Neural progenitor cell (in vitro differentiated cells): ENCODE measurements at places on chromosomes 16 and 17. TPM values are rescaled to one million over a fixed set of nuclear protein-coding genes. Genes with fewer than 3 reads are reported as not detected.

GRCh38 chr16:65414284-65414984 lies 292.6 kb upstream of the CDH11 start:
- no peaks in the 10 kb centered on the region for H3K27me3 ChIP-seq
- no peaks in the 10 kb centered on the region for H3K4me1 ChIP-seq
- no peak overlapping the region for H3K27ac ChIP-seq
- H3K36me3 ChIP-seq, result no peaks in the 10 kb centered on the region

DNA sequence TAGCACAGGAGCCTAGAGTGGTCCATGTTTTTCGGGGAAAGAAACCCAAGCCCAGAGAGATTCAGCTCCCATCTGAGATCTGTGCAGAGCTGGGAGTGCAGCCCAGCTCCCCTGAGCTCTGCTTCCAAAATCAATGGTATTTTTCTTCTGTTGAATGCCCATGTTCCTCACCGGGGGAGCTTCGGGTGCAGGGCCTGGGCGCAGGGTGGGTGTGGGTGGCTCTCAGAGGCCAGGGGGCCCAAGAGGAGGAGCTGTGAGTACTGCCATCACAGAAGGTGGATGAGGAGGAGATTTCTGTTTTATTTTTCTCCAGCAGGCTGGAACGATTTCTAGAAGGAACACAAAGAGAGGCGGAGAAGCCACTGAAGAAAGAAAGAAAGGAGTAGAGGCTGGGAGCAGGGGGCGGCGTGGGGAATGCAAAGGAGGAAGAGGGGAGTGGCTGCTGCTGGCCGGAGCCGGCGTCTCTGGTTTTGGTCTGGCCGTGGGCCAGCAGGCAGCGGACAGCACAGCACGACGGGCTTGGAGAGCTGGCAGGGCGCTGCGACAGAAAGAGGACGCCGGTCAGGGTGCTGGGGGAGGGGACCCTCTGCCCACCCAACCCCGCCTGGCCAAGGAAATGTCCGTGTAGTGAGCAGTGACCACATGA lies 76.2 kb upstream of the KSR1 start:
- H3K4me1 ChIP-seq, result peaks cover 11% of the 10 kb centered on the region
- peak; percentile 77 for DNase-seq
- H3K27ac ChIP-seq, result no peak overlapping the region
- H3K27me3 ChIP-seq, result no peaks in the 10 kb centered on the region
- H3K36me3 ChIP-seq, result no peaks in the 10 kb centered on the region

- no peak overlapping the region for H3K27ac ChIP-seq
- no peak overlapping the region for H3K4me3 ChIP-seq
These were observed 8.8 kb downstream of the ADAT1 start for GRCh38 chr16:75614066-75614897.

GRCh38 chr17:77280304-77281121 lies 139.7 kb downstream of the SEC14L1 start:
- no peak overlapping the region for H3K27ac ChIP-seq
- H3K4me1 ChIP-seq, result peaks cover 33% of the 10 kb centered on the region
- no peaks in the 10 kb centered on the region for H3K36me3 ChIP-seq
- H3K27me3 ChIP-seq, result peaks cover 41% of the 10 kb centered on the region

Gene ZNF598
- total RNA-seq, result 12.7 and 31.2 TPM in 2 replicates

Gene LIMD2
- 7.0 and 36.9 TPM in 2 replicates for total RNA-seq

- H3K4me3 ChIP-seq, result peak overlapping the region; percentile 96
- H3K27me3 ChIP-seq, result no peaks in the 10 kb centered on the region
- peak overlapping the region; percentile 88 for H3K27ac ChIP-seq
- H3K4me1 ChIP-seq, result peaks cover 39% of the 10 kb centered on the region
These were observed 832 bp downstream of the CARHSP1 start for GRCh38 chr16:8867932-8868415.

Gene SLC35G6
- total RNA-seq, result not detected in 2 replicates
